ENCODE measurements at places on chromosomes 2 and 18.

- no peak for DNase-seq
These were observed 165.6 kb downstream of the KLHL29 start for GRCh38 chr2:23550553-23550952.

GRCh38 chr2:3666613-3666975 lies 8.6 kb downstream of the ALLC start:
- no peak for DNase-seq

GRCh38 chr2:176544991-176545956 lies 276.0 kb downstream of the MTX2 start:
- DNase-seq, result no peak

DNA sequence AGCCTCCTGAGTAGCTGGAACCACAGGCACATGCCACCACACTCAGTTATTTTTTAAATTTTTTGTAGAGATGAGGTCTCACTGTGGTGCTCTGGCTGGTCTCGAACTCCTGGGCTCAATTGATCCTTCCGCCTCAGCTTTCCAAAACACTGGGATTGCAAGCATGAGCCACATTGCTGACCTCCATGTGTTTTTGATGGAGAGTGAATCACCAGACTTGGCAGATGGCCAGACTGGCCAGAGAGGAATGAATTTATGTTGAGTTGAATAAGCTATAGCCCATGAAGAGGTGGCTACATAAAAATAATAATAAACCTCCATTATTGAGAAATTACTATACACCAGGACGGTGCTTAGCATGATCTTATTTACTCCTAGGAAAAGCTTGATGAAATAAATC lies 91.5 kb downstream of the MREG start:
- DNase-seq, result no peak

DNA sequence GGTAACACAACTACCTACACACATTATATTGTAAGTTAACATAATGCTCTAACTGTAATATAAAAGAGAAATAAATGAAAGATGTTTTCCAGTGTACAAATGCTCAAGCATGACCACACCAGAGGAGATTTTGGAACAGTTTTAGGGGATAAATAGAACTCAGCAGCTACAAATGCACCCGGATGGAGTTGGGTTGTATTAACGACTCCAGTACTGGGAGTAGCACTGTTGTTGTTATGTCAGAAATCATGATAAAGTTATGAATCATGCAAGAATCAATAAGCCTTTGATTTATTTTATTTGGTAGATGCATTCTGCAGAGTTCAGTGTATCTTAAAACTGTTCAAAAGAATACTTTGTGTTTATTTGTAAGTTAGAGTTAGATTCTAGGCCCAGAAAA lies 126.9 kb downstream of the MAP3K20 start:
- no peak for DNase-seq

DNA sequence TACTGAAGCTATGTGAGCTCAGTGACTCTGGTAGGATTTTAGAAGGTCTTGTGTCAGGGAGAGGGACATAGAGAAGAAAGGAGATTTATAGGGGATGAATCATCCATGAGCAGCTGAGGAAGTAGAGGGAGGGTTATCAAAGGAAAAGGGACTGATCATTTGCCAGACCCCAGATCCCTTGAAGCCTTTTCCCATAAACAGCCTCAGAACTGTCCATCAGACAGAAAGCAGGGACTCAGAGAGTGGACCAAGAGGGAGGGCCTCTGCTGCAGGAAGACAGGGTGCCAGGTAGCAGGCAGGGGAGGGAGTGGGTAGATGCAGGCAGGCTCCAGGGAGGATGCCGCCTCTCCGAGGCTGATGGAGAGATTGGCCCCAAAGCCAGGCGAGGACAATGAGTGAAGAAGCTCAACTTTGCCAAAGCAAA lies 133.9 kb downstream of the TNS1 start:
- no peak for DNase-seq

DNA sequence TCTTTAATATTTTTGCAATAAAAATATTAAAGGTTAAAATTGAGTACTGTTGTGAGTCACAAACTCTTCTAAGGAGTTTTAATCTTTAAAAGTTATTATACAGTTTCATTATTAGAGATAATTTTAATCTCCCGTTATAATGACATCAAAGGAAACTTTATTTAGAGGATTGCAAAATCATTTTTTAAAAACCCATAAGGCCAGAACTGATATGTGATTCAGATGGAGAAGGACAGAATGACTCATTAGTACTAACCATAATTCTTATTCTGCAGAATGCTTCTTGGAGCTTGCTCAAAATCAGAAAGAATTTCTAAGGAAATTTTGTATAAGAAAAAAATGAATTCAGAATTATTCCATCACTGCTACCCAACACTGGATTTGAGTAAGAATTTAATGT lies 12.5 kb upstream of the HNRNPLL start:
- no peak for DNase-seq

GRCh38 chr18:10715791-10716190 lies 190.0 kb downstream of the NAPG start:
- no peak for DNase-seq

GRCh38 chr2:211251016-211251415 lies 694.6 kb downstream of the CPS1 start:
- no peak for DNase-seq

- no peak for DNase-seq
These were observed 475.0 kb upstream of the POU3F3 start for GRCh38 chr2:104378853-104379374.

- DNase-seq, result no peak
These were observed 117.6 kb upstream of the FOSL2 start for GRCh38 chr2:28274911-28275685.

- no peak for DNase-seq
These were observed 585.6 kb downstream of the NUP35 start for GRCh38 chr2:183709829-183710228.

DNA sequence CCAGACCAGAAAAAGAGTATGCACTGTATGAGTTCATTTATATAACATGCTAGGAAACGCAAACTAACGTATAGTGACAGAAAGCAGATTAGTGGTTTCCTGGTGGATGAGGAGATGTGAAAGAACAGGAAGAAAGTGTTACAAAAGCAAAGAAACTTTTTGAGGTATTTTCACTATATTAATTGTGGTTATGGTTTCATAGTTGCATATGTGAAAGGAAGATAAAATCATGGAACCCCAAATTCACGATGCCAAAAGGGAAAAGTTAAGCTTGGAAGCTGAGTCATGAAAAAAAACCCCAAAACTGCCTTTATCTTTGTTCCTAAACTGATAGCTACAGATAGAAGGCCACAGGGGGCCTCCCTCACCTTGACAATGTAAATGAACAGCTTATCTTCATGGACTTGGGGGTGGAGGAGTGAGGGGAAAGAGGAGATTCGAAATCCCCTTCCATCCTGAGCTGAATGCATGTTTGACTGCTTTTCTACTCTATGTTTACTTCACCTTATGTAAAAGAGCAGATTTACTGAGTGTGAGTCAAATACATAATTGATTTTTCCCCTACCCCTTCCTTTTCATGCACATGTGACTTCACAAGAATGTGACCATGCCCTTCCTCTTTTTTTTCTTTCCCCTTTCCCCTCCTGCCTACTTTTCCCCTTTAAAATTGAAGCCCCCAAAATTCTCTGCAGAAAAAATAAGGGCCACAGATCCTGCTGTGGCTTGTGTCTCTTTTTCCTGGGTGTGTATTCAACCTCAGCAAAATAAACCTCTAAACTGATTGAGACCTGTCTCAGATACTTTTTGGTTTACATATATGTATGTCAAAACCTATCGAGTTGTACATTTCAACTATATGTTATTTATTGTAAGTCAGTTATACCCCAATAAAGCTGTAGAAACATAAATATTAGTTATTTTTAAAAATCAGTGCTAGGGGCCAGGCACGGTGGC lies 100.1 kb upstream of the TLK1 start:
- DNase-seq, result no peak

DNA sequence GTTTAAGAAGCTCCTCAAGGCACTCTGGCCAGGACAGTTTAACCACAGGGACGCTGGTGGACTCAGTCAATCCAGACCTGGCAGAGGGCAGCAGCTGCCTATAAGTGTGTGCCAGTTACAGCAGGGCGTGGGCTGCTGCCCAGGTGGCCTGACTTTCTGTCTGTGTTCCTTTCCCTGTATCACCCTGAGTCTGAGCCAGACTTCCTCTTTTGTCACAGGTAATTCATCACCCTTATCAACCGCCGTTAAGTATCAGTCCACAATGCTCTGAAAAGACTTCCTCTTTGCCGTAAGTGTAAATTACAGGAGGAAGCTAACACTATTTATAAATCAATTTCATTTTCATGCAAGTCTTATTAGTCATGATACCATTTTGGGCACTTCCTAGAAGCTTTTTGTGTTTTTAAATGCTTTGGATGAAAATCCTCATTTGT lies 7.0 kb downstream of the LPIN1 start:
- no peak for DNase-seq

DNA sequence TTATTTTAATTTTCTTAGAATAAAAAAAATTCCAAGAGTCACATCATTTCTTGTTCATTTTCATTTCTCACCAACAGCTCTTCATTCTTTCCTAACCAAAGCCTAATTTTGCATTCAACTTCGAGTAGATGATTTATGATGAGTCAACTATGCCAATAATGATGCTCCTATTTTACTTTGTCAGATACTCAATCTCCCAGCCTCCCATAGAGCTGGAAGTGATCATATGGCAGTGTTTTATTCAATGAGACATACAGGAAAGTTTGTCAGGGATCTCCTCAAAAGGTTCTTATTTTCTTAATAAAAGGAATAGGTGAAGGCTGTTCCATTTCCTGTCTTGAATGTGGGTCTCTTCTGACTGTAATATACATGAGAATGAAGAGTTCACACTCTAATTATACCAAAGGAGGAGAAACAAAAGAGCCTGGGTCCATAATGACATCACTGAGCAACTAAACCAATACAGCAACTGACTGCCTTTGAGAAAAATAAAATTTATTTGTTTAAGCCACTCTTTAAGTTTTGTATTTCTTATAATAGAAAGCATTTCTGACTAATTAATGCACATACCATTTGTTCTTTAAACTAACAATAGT lies 231.2 kb upstream of the CYP26B1 start:
- DNase-seq, result no peak

DNA sequence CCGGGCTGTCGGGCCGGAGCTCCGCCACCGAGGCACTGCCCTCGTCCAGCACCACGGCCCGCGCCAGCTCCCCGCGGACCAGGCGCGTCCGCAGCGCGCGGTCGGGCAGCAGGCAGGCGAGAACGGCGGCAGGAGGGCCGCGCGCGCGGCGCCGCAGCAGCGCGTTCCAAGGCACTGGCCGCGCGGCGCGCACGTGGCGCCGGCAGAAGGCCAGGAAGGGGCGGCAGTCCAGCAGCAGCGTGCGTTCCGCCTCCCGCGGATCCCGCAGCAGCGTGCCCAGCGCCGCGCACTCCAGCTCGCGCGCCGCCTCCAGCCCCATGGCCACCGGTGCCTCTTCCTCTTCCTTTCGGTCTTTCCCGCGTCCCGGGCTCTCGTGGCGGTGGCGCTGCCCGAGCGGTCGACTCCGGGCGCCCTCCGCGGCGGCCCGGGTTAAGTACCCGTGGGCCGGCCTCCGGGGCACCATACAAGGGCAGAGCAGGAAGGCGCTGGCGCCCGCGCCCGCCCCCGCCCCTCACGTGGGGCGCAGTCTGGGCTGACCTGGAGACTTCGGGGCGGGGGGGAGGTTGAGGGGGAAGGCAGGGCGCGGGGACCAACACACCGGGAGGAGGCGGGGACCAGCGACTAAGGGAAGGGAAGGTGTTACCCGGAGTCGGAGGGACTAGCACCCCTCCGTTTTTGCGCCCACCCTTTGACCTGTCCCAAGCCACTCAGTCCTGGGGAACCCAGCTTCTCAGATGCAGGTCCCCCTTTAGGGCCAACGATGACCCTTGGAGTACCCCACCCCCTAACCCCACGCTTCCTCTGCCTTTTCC lies at the start of gene DUSP2:
Gene DUSP2, minus strand, starts transcription at position 405 of the 812 bp plus-strand sequence. Its CDS starts 86 bp downstream, at position 319.
- DNase-seq, result peak; percentile 80

- no peak for DNase-seq
These were observed 271.0 kb downstream of the MYCN start for GRCh38 chr2:16211341-16211740.

GRCh38 chr2:30104307-30104706 lies 42.5 kb upstream of the YPEL5 start:
- no peak for DNase-seq

DNA sequence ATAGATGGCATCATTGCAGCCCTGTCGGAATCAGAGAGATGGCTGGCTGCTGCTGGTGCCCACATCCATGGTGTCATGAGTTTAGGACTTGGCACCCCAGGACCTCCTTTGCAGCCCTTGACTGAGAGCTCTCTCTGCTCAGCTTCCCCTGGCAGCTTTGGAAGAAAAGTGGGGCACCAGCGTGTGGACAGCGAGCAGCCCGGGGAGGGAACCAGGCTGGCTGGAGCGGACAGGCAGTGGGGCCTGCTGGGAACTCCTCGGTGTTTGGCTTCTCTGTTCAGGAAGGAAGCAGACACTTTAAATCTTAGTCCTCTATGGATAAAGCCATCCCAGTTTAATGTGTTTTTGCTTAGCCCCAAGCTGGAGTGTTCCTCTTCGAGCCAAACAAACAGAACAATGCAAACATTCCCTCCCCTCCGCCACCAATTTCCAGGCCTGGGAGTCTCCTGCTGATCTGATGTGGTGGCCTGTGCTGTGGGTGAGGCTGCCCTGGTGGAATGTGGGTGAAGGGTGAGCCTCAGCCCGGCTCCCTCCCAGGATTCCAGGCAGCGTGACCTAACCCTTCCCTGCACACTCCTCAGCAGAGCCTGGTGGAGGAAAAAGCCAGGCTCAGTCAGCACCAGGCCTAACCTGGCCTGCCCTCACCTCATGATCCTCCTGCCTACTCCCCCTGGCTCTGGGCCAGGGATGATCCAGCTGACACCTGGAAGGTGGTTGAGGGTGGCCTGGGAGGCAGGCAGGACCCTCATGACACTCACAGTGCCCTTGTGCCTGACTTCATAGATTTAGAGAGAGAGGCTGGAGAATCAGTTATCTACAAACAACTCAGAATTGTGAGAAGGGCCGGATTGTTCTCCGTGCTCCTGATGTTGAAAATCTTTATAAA lies 21.6 kb upstream of the ITGB6 start:
- DNase-seq, result no peak

- DNase-seq, result no peak
These were observed 530.3 kb upstream of the MEX3C start for GRCh38 chr18:51727780-51728179.

DNA sequence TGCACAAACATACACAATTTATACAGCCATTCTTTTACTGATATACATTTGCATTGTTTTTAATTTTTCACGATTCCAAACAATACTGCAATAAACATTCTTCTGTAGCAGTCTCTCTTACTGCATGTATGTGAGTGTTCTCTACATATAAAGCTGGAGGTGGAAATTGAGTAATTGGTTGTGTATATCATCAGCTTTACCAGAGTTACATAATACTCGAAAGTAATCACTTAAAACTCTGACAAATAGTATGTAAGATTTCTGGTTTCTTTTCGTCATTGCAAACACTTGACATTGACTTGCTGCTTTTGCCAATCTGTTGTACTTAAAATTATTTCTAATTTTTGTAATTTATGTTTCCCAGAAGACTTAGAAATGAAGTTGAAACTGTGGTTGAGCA lies 110.2 kb downstream of the TDRD15 start:
- DNase-seq, result no peak

Measured in activated naive CD4-positive, alpha-beta T cell (primary cell).